ENCODE measurements at places on chromosomes 12 and 14.

- no peak for DNase-seq
Measured at GRCh38 chr12:132102297-132102696, 41.8 kb downstream of the DDX51 start.

DNA sequence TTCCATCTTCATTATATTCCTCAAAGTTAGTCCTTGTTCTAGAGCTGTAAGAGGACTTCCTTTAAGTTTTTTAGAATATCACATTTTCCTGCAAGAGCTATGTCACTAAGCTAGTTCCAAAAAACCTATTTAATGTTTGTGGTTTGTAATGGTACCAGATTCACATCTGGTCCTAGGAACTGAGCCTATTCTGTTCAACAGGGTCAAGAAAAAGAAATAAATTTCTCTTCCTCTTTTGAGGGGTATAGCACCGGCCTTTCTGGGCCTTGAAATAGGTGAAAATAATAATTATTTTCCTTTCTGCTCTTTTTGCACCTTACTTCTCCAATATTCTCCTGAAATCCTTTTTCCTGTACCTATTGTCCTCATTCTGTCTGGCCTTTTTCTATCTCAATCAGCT, 3.6 kb upstream of the STXBP6 start:
- no peak for DNase-seq

GRCh38 chr12:106288494-106289195, 13.9 kb upstream of the TCP11L2 start:
- DNase-seq = no peak

- no peak for DNase-seq
Measured at GRCh38 chr14:96582995-96583394, 80.8 kb downstream of the PAPOLA start.

DNA sequence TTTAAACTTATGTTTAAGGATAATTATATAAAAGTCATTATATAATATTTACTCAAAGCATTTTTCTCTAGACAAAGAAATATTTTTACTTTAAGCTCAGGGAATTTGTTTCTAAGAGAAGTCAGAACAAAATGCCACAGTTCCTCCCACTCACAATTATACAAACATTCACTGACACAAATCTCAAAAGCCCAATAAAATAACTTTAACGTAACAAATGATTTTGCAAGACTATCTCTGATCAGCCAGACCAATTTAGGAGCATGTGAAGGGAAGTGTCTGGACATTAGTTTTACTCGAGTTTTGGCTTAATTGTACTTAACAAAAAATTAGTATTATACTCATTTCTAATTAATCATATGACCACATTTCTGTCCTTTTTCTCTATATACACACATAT, 41.2 kb downstream of the COCH start:
- no peak for DNase-seq

DNA sequence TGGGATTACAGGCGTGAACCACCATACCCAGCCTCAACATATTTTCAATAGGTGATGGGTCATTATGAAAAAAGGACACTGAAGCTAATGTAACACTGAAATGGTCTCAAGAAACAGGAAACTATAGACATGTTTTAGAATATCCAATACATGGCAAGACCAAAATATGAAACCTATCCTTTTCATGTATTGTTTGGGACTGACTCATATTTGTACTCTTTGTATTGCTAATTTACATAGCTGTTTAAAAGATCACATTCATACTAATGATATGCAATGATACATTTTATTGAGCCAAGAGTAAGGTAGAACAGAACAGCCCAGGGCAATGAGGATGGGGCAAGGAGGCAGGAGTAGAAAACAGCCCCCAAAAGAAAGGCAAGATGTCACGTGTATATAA, 32.6 kb downstream of the RESF1 start:
- no peak for DNase-seq

GRCh38 chr14:67683842-67684241, 9.4 kb upstream of the VTI1B start:
- DNase-seq = no peak

DNA sequence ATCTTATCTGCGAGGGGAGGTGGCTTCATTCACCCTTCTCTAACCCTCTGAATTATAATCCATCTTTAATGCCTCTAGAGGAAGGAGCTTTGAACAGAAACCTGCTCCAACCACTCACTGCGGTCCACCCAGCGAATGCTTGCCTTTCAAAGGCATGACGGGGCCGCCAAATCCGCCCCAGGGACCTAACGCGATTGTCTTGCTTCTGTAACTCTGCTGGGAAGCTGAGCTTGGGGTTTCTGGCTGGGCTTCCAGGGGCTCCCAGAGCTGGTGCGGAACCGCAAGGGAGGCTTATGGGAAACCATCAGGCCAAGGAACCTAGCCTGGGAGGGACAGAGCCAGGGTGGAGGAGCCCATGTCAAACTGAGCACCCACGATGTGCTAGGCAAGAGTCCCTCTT, 231.2 kb upstream of the LHX5 start:
- DNase-seq = no peak

DNA sequence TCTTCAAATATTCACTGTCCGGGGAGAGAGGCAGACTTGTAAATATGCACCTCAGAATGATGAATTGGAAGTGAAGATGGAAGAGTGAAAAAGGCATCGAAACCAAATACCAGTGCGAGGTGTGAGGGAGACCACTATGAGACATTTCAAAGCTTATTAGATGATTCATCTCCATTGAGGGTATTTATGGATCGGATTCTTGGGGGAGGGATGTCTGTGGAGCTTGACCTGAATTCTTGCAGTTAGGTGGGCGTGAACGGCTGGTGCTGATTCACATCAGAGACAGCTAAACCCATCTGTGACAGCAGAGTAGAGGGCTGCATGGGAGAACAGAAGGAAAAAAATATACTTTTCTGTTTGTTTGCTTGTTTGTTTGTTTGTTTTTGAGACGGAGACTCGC, 677.2 kb downstream of the AACS start:
- DNase-seq = no peak

DNA sequence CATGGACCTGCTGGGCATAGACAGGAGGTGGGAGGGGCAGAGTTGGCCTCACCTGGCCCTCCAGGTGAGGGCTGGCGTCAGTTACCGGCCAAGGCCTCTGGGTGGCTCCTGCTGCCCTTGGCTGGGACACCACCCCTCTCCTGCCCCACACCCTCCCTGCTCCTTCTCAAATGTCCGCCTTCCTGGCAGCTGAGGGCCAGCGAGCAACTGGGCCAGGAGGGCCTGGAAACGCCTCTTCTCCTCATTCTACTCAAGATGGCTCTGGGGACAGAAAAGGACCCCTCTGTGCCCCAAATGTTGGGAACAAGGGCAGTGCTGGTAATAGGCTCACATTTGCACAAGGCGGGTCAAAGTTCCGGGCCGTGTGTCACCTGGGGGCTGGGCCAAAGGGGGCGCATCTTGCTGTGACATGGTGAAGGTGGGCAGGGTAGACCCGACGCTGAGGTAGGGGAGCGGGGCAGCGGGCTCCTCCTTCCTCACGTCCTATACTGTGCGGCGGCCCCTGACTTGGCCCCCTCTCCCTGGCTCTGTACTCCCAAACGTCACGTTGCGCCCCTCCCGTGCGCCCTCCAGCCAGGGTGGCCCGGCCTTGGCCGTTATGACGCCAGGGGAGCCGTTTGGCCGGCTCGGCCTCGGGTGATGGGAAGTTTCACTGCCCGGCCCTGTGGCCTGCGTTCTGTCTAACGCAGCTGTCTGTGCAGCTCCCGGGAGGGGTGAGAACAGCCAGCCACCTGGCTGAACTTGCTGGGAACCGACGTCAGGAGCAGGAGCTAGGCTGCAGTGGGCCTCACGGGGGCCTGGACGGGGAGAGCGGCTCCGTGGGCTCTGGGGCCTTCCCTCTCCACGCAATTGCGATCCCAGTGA, 18.0 kb upstream of the DLK1 start:
- no peak for DNase-seq

DNA sequence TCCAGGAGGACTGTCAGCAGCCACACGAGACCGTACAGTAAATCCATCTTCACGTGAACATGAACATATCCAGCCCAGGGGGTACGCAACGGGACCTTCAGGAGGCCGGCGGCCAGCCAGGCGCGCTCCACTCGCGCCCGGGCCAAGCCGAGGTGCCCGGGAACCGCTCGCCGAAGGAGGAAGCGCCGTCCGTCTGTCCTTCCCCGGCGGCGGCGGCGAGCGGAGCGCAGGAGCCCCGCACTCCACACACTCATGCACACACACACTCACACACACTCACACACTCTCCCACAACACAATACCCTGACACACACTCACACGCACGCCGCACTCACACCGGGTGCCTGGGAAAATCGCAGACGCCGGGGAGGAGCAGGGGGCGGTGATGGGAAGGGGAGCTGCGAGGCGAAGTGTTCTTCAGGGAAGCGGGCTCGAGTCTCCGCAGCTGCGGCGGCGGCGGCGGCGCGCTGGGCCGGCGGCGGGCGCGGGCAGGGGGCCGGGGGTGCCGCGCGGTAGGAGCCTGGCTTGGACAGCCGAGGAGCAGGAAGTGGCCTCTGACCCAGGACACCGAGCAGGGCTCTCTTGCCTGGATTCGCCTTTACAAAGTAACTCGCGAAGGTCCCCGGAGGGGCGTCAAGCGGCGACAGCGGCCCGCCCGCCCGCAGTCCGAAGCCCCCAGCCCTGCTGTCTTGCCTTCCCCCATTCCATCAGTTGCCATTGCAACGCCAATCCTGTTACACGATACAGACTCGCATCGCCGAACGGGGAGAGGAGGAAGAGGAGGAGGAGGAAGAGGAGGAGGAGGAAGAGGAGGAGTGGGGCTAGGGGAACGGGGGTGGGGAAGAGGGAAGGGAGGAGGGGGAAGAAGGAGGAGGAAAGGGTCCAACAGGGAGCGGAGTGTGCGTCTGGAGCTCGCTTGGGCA, 601 bp downstream of the MDGA2 start:
- no peak for DNase-seq

GRCh38 chr12:122395319-122395718, 27.1 kb downstream of the CLIP1 start:
- no peak for DNase-seq

GRCh38 chr12:117468016-117468415, 106.6 kb upstream of the NOS1 start:
- no peak for DNase-seq

GRCh38 chr12:113368331-113368730, 9.9 kb downstream of the PLBD2 start:
- DNase-seq = no peak

DNA sequence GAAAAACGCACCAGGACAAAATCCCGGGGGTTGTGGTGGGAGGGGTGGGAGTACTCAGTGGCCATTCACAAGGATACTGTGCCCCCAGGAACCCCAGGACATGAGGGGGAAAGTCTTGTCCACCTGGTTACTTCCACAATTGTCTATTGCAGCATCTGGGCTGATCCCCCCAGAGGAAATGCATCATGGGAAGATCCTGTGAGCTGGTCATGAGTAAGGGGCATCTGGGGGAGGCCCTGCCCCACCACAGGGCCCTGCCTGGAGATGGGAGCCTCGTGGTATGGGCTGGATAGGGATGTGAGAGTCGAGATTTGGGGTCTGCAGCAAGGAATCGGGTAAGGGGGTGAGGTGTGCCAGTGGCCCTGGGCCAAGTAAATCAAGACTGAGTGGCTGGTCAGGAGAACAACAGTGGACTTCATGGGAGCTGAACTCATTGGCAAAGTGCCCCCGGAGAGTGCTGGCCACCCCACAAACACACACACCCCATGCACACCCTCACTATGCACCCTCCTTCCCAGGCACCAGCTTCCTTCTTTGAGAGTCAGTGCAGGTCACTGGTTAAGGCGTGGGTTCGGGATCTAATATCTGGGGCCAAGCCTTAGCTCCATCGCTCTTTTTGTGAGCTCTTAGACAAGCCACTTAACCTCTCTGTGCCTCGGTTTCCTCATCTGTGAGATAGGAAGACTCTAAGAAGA, 3.0 kb upstream of the SERPINA1 start:
- no peak for DNase-seq

DNA sequence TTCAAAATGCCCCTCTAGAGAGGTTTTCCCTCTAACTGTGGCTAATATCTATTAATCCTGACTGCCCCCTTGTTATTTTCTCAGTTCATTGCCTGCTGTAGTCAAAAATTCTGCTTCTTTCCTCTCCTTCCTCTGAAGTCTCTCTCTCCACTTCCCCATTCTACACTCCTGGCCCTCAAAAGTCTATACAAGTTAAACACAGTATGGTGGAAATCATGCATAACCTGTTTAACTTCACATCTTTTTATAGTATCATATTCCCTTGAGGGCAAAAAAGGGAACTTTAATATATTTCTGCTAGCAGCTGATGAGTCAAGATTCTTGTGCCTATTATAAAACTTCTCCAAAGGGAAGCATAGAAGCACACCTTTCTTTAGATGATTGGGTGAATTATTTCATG, 16.7 kb downstream of the GRIP1 start:
- no peak for DNase-seq

GRCh38 chr14:91731018-91731417, 868 bp downstream of the CATSPERB start:
- no peak for DNase-seq

- peak; percentile 13 for DNase-seq
Measured at GRCh38 chr12:81759190-81760051, at the start of gene PPFIA2. TSS of gene PPFIA2 (minus strand) at chr12:81759350.

DNA sequence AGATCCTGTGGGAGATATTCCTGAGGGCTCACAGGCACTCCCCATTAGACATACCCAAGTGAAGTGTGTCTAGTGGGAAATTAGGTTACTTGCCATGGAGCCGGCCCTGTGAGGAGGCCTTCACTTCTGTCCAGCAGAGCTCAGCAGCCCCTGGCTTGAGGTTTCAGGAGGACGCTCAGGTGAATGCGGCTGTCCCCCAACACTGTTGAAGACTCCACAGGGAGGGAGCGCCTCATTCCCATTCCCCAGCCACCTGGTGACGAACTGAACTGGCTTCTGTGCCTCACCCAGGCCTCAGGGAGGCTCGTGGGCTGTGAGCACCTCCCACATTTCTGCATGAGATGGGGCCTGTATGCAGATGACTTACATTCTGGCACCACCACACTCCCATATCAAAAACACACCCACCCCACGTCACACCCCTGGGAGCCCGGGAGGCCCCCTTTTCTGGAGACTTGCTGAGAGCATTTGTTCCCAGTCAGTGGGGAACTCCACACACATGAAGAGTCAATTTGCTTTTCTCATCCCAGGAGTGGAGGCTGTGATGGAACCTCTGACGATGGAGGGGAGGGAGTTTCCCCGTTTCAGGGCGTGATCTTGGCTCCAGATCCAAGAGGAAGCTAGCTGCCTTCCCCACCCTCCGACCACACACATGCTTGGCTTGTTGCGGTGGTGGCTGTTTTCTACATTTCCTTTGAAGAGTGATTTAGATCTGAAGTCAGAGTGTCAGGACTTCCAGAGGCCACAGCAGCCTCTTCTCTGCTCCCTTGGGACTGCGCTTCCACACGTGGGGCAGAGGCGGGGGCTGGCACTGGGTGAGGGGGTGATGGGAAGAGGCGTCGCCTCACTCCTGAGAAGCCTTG, 120.7 kb downstream of the ADGRD1 start:
- DNase-seq = no peak

- DNase-seq = peak; percentile 43
Measured at GRCh38 chr14:50667684-50667995, 466 bp downstream of the SAV1 start.

- DNase-seq = no peak
Measured at GRCh38 chr12:80241576-80242273, 142.4 kb downstream of the OTOGL start.

DNA sequence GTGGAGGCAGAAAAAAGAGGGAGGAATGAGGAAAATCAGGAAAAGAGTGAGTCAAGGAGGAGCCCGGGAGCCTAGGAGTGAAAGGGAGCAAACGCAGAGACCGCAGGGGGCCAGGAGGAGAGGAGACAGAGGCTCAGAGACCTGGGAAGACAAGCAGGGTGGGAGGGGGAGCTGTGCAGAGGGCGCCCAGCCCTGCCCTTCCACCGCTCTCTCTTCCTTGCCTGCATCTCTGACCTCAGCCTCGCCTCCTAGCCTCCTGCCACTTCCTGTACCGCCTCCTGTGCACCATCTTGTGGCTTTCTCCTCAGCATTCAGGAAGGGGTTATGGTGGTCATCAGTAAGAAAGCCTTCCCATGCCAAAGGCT, 1.3 kb downstream of the CLSTN3 start:
- peak; percentile 55 for DNase-seq

GRCh38 chr12:65858831-65859230, 34.5 kb downstream of the HMGA2 start:
- DNase-seq = no peak

Data from CD4-positive, alpha-beta memory T cell (primary cell).